Stimulated activated CD4-positive, alpha-beta T cell treated with anti-CD3 and anti-CD28 coated beads, Interleukin-1b, Interleukin-23, amount 100 ng/mL, for 24 hours (primary cell): ENCODE measurements at places on chromosomes 1 and 21.
A peak's percentile ranks its signal among the peaks of the same experiment; 100 is the strongest.

GRCh38 chr1:193211539-193211938 lies 25.1 kb upstream of the B3GALT2 start:
- no peak for DNase-seq

DNA sequence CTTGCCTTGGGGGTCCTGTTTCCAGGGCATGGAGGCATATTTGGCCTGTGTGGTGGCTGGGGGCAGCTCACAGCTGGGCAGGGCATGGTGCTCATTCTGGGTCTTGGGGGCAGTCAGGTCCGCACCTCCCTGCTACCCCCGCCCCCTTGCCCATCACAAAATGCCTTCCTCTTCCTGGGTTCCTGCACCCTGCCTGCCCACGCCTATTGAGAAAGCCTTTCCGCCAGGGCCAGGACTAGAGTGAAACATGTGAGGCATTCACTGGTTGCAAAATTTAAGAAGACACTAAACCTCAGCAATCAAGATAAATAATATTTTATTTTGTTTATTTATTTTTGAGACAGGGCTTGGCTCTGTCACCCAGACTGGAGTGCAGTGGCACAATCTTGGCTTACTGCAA lies 19.7 kb downstream of the PTAFR start:
- DNase-seq = no peak

GRCh38 chr21:36087362-36088138 lies 17.7 kb downstream of the CBR1 start:
- no peak for DNase-seq

- DNase-seq = peak; percentile 33
These were observed 354.0 kb upstream of the DUSP10 start for GRCh38 chr1:222095606-222096475.

DNA sequence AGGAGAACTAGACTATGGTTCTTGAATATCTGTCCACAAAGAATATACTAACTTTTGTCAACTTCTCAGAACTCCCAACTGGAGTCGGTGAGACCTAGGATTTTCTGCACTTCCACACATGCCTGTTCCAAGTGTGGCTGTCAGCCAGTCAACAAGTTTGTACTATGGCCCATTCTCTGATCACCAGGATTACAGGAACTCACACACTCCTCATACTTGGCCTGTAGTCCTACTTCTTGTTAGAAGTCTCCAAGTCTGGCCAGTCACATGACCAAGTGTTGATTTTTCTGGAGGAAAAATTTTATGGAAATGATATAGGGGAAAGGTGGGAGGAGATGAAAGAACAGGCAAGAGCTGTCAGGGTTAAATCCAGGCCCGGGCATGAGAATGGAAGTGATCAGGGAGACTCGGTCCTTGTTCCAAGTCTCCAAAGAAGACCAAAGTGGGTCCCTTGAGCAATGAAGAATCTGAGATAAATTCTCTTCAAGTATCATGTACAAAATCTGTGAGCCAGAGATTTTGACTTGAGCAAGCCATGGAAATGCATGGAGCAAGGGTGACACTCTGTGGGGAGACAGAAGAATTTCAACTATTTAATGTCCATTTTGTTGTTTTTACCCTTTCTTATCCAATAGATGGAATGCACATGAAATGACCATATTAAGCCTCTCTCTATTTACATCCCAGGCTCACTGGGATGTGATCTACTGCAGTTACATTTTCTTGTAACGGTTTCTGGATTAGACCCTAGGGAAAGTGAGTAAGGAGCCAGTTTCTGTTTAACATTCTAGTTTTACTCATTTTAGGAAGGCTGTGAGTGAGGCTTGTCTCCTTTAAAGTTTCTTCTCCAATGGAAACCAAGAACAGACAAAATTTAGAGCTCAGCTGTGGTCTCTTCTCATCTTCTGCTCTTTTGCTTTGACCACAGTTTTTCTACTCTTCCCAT lies 320.9 kb downstream of the ASTN1 start:
- DNase-seq = no peak

GRCh38 chr1:226195144-226195543 lies 8.6 kb upstream of the ACBD3 start:
- DNase-seq = no peak

GRCh38 chr1:201944639-201945038 lies 1.7 kb downstream of the LMOD1 start:
- DNase-seq = no peak

DNA sequence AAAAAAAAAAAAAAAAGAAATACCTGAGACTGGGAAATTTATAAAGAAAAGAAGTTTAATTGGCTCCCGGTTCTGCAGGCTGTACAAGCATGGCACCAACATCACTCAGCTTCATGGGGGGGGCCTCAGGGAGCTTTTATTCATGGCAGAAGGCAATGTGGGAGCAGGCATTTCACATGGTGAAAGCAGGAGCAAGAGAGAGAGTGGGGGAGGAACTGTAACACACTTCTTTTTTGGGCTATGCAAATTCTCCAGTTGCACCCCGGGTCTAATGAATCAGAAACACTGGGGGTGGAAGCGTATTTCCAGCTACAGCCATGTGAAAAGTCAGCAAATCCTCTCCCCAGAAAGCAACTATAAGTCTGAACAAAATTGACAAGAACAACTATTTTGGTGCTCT lies 11.8 kb upstream of the SOD1 start:
- DNase-seq = no peak
